A549 treated with GW870086 at 1 μM for 4 hours (cell line): ENCODE measurements at places on chromosomes 13 and 19. TPM values are rescaled to one million over a fixed set of nuclear protein-coding genes. Genes with fewer than 3 reads are reported as not detected.

The PLEKHJ1 gene
- 43.2 to 57.5 TPM (median 52.7 TPM) in 5 replicates for total RNA-seq

The KIR3DL1 gene
- total RNA-seq = not detected in 5 replicates

The BRSK1 gene
- 2.5 to 4.3 TPM (median 4.1 TPM) in 5 replicates for total RNA-seq

The FAM83E gene
- total RNA-seq = 0.08 to 0.63 TPM (median 0.18 TPM) in 5 replicates

The POU4F1 gene
- 0.64 to 1.1 TPM (median 0.95 TPM) in 5 replicates for total RNA-seq

The ATP4A gene
- 0.10 TPM in 1 of 5 replicates, not detected in the others for total RNA-seq
